ENCODE measurements at places on chromosomes 16 and 17. TPM values are rescaled to one million over a fixed set of nuclear protein-coding genes. Genes with fewer than 3 reads are reported as not detected.

DNA sequence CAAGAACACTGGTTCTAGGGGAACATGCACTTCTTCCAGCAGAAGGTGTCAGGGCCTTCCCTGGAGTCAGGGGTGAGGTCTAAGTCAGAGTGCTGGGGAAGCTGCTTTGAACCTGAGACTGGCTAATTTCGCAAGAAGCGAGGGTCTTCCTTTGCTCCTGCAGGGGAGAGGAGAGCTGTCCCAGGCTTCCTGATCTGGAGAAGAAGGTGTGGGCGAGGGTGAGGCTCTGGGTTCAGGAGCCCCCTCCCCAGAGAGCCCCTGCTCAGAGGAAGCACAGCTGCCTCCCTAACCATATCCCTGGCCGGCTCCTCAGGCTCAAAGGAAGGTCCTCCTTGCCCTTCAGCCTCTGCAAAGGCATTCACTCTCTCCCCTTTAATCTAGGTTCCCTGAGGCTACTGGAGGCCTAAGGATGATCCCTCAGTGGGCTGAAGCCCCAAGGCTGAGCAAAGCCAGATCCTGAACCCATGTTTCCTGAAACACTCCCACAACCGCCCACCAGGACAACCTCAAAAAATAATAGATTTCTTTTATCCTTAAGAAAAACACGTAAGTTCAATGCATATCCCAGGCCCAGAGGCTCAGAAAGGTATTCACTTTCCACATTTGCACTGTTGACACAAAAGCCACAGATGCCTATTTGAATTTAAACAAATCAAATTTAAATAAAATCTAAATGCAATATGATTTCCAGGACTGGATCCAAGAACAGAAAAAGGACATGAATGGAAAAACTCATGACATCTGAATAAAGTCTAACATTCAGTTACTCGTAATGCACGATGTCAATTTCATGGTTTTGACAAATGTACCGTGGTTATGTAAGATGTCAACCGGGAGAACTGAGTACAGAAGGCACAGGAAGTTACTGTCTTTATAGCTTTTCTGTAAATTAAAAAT lies 71.5 kb upstream of the RCVRN start:
- no peak for DNase-seq
- no peaks in the 10 kb centered on the region for H3K27me3 ChIP-seq
- H3K36me3 ChIP-seq, result no peaks in the 10 kb centered on the region
- no peak overlapping the region for H3K27ac ChIP-seq
- no peak overlapping the region for H3K4me3 ChIP-seq

DNA sequence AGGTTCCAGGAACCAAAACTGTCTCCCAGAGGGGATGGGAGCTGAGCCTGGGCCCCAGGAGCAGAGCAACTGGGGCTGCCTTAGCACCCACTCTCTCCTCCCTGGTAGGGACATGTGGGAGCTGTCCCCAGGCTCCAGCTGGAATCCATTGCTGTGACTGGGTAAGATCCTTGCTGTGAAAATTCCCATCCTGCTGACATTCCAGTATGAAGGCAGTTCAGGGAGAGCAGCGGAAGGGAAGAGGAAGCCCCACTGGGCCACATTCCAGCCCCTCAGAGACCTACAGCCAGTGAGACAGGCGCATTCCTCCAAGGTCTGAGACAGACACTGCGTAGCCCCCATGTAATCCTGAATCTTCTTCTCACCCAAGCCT lies 24.2 kb downstream of the MYO18A start:
- H3K36me3 ChIP-seq, result no peaks in the 10 kb centered on the region
- peaks cover 79% of the 10 kb centered on the region for H3K4me1 ChIP-seq
- no peaks in the 10 kb centered on the region for H3K27me3 ChIP-seq
- H3K27ac ChIP-seq, result peak overlapping the region; percentile 13
- no peak overlapping the region for H3K4me3 ChIP-seq

- DNase-seq, result peak; percentile 89
- H3K36me3 ChIP-seq, result no peaks in the 10 kb centered on the region
- H3K27me3 ChIP-seq, result no peaks in the 10 kb centered on the region
- peaks cover 23% of the 10 kb centered on the region for H3K4me1 ChIP-seq
These were observed 23.6 kb upstream of the KRT17 start for GRCh38 chr17:41647940-41648410.

DNA sequence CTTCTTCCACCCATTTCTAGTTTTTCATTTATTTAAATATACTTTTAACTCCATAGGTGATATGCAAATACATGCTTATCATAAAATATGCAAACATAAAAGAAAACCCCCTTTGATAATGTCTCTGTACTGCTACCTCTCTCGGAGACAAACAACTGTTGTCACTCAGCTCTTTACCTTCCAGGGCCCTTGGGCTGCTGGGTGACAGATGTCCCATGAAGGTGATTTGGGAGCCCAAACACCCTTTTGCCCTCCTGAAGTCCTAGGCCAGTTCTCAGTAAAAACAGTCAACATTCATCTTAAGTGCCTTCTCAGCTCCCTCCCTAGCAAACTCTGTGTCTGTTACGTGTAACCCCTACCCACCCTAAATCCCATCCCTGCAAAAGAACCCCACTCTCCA lies 37.5 kb downstream of the CHD9 start:
- DNase-seq, result no peak
- peaks cover 18% of the 10 kb centered on the region for H3K4me1 ChIP-seq
- H3K27me3 ChIP-seq, result no peaks in the 10 kb centered on the region
- H3K27ac ChIP-seq, result no peak overlapping the region
- H3K4me3 ChIP-seq, result no peak overlapping the region
- no peaks in the 10 kb centered on the region for H3K36me3 ChIP-seq

GRCh38 chr17:81371910-81372760 lies 23.1 kb upstream of the BAHCC1 start:
- no peaks in the 10 kb centered on the region for H3K36me3 ChIP-seq
- H3K4me3 ChIP-seq, result no peak overlapping the region

GRCh38 chr17:8557176-8557806 lies 73.2 kb downstream of the MYH10 start:
- no peaks in the 10 kb centered on the region for H3K4me1 ChIP-seq
- H3K4me3 ChIP-seq, result no peak overlapping the region
- H3K27me3 ChIP-seq, result no peaks in the 10 kb centered on the region
- no peak for DNase-seq
- no peak overlapping the region for H3K27ac ChIP-seq
- H3K36me3 ChIP-seq, result 0 out of 2 replicates have a peak, but pooled peaks cover 2% of the 10 kb centered on the region

DNA sequence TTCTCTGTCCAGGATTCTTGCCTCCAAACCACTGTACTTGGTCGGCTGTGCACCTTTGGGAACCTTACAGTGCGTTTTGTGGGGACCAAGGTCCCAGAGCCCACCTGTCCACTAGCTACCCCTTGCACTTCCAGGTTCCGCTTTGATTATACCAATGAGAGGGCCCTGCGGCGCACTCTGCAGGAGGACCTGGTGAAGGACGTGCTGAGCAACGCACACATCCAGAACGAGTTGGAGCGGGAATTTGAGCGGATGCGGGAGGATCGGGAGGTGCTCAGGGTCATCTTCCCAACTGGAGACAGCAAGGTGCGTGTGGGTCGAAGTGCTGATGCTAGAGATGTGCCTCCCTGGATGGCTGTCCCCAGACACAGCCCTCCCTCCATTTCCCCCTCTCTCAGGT lies 18.8 kb downstream of the POLR2A start:
- H3K4me1 ChIP-seq, result no peaks in the 10 kb centered on the region
- no peaks in the 10 kb centered on the region for H3K27me3 ChIP-seq
- no peak overlapping the region for H3K27ac ChIP-seq
- no peak for DNase-seq

DNA sequence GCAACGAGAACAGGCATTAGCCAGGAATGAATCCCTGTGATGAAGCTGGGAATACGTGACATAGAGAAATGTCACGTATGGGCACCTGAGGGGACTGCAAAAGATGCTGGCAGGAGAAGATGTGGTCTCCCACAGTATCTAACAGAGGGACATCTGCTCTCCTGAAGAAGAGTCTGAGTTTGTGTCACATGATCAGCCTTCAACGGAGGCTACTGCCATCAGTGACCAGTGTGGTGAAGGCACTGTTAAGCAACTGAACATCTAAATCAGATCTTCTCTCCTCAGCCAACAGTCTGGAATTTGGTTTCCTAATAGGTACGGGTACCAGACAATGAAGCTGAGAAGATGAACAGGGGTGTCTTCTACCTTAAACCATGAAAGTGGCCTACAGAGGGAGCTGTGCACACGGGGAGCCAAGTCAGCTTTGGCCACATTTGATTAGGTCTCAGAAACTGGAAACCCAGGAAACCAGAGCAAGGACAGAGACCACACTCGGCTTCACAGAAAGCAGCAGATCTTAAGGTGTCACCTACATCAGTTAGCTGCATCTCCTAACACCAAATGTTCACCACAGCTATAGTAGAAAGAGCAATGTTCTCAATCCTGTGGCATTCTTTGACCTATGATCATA lies 41.8 kb downstream of the BRD7 start:
- peaks cover 68% of the 10 kb centered on the region for H3K36me3 ChIP-seq
- H3K4me3 ChIP-seq, result no peak overlapping the region
- peaks cover 14% of the 10 kb centered on the region for H3K4me1 ChIP-seq
- H3K27me3 ChIP-seq, result no peaks in the 10 kb centered on the region
- H3K27ac ChIP-seq, result no peak overlapping the region
- DNase-seq, result peak; percentile 34

DNA sequence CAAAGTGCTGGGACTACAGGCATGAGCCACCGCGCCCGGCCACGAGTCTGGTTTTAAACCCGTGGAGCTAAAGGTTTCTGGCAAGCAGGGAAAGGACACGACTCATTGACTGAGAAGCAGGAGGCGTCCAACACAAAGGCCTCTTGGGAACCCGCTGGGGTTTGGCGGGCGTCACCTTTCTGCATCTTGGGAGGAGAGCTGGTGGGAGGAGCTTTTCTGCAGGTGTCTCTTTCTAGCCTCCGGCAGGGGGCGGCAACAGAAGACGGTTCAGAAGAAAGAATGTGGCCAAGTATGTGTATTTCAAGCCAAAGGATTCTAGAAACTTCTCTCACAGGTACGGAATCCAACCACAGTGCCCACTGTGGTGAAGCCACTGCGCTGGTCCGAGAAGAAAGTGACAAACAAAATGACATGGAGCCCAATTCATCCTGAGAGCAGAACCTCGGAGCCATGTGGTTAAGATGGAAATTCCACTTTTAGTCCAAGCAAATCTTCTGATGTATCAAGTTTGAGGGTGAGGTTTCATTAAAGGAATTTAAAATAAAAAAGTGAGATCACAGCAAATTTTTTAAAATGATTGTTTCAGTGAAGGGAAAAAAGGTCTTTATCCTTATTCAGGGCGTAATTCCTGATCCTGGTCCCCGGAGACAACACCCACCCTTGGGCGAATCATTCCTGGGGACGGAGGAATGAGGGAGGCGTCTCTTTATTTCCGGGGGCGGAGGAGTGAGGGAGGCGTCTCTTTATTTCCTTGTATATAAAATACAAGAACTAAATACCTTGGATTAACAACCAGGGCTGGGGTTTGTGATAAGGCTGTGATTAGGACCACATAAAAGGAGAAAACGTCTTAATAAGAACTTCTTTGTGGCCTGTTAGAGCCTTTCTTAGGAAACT lies 97.6 kb downstream of the MRM3 start:
- H3K27me3 ChIP-seq, result no peaks in the 10 kb centered on the region
- H3K4me3 ChIP-seq, result no peak overlapping the region
- H3K27ac ChIP-seq, result no peak overlapping the region
- H3K4me1 ChIP-seq, result peaks cover 19% of the 10 kb centered on the region

DNA sequence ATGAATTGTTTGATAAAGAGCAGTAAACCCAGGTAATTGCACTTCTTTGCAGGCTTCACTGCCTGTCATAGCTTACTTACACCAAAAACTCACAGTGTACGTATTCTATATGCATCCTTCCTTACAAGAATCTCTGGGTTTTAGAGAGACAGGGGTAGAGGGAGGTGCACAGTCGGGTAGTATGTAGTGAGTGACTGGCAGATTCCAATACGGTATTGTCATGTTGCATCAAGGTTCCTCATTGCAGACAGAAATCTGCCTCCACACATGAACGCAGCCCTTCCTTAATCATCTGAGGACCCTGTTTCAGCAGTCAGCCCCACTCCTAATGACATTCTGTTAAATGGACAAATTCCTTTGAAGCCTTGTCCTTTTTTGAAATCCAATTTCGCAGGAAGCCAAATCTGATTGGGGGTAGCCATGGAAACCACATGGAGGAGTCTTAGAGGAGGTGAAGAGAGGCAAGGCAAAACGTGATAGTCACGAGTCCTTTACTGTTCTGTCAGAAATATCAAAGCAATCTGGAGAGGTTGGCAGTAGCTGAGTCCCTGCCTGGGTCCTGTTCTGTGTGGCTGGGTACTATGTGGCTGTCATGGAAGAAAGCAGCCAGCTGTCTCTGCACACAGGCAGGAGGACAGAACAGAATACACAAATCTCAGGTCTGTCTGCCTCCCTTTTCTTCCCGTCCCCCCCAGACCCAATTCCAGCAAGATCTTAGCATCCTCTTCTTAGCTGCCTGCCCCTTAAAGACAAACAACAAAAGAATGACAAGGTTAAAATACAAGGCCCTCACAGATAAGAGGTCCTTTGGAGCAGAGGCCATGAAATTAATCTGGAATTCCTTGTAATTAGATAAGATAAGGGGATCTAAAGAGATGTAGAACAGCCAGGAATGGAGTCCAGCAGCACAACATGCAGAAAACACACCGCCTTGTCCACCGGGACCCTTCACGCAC lies 3.1 kb upstream of the SKAP1 start:
- H3K36me3 ChIP-seq, result no peaks in the 10 kb centered on the region
- no peak overlapping the region for H3K4me3 ChIP-seq
- H3K27ac ChIP-seq, result no peak overlapping the region
- no peak for DNase-seq

- H3K4me1 ChIP-seq, result peaks cover 6% of the 10 kb centered on the region
- H3K36me3 ChIP-seq, result peaks cover 7% of the 10 kb centered on the region
- H3K27ac ChIP-seq, result no peak overlapping the region
- H3K4me3 ChIP-seq, result no peak overlapping the region
- H3K27me3 ChIP-seq, result no peaks in the 10 kb centered on the region
These were observed 2.4 kb upstream of the MED13 start for GRCh38 chr17:62067165-62068145.

- peak overlapping the region; percentile 82 for H3K27ac ChIP-seq
- DNase-seq, result no peak
- H3K4me3 ChIP-seq, result no peak overlapping the region
- peaks cover 38% of the 10 kb centered on the region for H3K4me1 ChIP-seq
- peaks cover 6% of the 10 kb centered on the region for H3K36me3 ChIP-seq
These were observed 43.9 kb downstream of the KLHDC4 start for GRCh38 chr16:87721622-87722585.

DNA sequence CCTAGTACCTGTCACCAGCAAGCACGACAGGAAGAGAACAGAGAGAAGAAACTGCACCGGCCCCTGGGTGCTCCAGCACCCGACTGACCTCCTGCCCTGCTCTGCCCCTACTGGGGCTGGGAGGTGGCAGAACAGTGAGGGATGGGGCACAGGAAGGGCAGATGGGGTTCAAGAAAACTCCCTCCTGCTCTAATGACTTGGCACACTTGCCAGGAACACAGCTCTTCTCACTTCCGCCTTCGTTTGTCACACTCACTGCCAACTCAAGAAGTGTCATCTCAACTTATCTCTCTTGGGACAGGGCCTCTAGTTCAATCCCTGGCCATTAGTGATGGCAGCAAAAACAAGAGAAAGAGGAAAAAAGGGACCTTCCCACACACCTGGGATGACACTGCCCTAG lies 42.7 kb upstream of the ICAM2 start:
- H3K27me3 ChIP-seq, result no peaks in the 10 kb centered on the region
- no peak overlapping the region for H3K4me3 ChIP-seq
- no peaks in the 10 kb centered on the region for H3K36me3 ChIP-seq
- H3K27ac ChIP-seq, result no peak overlapping the region
- DNase-seq, result no peak

Gene TSPOAP1
- 0.53 TPM for total RNA-seq

Gene KRTAP17-1
- not detected for total RNA-seq

Gene GP1BA
- total RNA-seq, result not detected

Gene ADAM11
- 0.73 TPM for total RNA-seq

Gene SRR
- 8.7 TPM for total RNA-seq

Gene LITAFD
- not detected for total RNA-seq

Gene CMTM2
- total RNA-seq, result 5.4 TPM

Gene GPR142
- not detected for total RNA-seq

Gene ZNF597
- total RNA-seq, result 2.9 TPM

Gene HNF1B
- not detected for total RNA-seq

Gene SMCR8
- 41.5 TPM for total RNA-seq

Gene ACSM2A
- not detected for total RNA-seq

Gene DNAI2
- not detected for total RNA-seq

Gene KRT9
- not detected for total RNA-seq

All from SJCRH30 (cell line).